GOT3 (cell line): ENCODE measurements at places on chromosomes 3 and 15.

GRCh38 chr3:150248116-150248887, 159.8 kb upstream of the TSC22D2 start:
- no peak for DNase-seq

- no peak for DNase-seq
Measured at GRCh38 chr15:98817745-98818144, 169.4 kb downstream of the IGF1R start.

- DNase-seq, result no peak
Measured at GRCh38 chr3:30659270-30660130, 53.1 kb downstream of the TGFBR2 start.

GRCh38 chr15:96701877-96702276, 371.4 kb downstream of the NR2F2 start:
- DNase-seq, result no peak

DNA sequence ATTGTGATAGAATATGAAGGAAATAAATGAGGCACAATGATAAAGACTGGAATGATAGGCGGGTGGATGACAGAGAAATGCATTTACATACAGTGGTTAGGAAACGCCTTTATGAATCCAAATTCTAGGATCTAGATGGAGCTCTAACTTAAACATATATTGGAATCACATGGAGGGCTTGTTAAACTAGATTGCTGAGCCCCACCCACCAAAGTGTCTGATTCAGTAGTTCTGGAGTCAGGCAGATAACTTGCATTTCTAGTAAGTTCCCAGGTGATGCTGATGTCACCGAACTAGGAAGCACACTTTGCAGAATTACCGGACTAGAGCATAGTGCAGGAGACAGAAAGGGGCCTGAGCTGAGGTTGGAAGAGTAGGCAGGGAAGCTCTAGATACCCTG, 837.2 kb downstream of the FHIT start:
- no peak for DNase-seq
